ENCODE measurements at places on chromosomes 12 and 14.
A peak's percentile ranks its signal among the peaks of the same experiment; 100 is the strongest.

DNA sequence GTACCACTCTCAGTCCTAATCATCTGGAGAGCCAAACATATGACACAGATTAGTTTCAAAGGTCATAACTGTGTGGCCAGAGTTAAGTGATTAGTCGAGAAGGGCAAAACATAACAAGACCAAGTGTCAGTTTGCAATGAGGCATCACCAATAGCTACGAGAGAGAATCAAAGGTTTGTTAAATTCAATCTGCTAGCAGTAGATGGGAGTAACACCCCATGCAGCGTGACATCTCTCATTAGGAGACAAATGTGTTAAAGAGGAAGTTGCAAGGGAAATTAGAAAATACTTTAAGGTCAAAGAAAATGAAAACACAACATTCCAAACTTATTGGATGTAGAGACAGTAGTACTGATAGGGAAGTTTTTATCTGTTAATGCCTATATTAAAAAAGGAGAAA lies 135.7 kb upstream of the SYT10 start:
- no peak for DNase-seq

DNA sequence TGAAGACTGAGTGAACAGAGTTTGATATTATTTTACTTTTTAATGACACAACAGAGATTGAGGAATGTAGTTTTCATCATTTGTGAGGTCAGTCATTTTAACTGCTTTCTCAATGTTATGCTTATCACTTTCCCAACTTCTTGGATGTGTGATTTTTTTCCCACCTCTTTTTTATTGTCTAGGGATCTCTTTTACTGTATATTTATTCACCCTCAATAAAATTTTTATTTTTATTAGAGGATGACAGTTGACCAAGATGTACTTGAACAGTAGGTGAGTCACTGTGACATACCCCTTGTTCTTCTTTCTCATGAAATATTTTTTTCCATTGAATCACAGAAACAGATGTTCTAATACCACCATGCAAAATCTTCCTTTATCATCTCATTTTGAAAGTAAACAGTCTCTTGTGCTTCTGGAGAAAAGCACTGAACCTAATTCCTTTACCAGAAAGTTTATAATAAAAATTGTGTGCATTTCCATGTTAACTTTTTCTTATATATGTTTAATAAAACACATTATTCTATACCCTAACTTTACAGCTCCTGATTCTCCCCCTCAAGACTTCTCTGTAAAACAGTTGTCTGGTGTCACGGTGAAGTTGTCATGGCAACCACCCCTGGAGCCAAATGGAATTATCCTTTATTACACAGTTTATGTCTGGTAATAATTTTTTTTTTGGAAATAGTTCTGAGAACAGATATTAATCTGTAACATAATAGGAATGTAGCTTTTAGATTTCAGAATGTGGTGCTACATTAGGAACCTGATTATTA lies 65.9 kb downstream of the PTPRQ start:
- DNase-seq: peak; percentile 70

GRCh38 chr14:51774209-51774608 lies 86.2 kb upstream of the GNG2 start:
- no peak for DNase-seq

DNA sequence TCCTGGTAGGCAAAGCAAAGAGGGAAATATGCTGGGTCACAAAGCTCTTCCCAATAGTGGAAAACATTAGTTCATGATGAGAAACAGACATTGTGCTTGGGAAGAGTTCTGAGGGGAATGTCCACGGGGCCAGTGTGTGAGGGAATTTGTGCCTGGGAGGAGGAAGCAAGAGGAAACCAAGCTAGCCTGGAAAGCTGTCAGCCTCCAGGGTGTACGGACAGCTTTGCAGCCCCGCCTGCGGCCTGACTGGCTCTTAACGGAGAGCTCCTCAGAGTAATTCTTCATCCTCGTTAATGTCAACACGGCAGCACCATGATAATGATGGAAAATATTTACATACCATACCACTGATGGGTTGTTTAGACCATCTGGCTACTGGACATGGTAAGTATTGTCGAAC lies 32.4 kb downstream of the PITPNM2 start:
- no peak for DNase-seq

DNA sequence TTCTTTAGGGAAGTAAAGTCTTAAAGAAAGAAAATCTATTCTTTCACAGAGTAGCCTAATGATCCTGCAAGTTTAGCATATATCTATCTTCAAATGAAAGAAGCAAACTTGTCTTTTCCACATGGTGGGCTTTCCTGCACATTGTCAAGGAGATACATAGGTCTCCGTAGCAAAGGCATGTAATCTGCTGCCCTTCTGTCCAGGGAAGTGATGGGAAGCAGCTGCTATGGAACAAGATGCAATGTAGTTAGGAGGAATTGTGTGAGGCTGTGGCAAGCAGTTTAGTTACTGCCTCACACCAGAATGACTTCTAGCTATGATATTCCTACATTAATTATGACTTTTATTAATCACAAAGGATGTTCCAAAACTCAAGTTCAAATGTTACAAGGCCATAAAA lies 174.4 kb downstream of the PDZRN4 start:
- DNase-seq: no peak

- DNase-seq: no peak
Observed at GRCh38 chr12:114668886-114669288, 15.1 kb downstream of the TBX3 start.

GRCh38 chr12:46395388-46395787 lies 22.8 kb upstream of the SLC38A2 start:
- DNase-seq: no peak

DNA sequence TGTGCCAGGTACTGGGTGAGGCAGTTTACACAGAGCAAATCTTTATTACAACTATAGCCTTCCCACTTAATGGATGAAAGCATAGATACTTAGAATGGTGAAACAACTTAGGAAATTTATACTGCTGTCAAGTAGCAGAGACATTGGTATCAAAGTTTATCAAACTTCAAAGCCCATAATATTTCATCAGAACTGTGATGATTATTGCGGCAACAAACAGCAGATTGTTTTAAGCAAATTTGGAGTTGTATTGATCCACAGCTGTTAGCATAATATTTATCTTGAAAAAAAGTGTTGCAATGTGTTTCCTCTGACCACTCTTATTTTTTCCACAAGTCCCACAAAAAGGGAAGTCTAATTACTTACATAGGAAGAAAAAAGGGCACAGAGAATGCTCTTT lies 2.0 kb upstream of the SLCO1B3 start:
- DNase-seq: no peak

Data from RPMI7951 (cell line).